ENCODE measurements at places on chromosomes 12 and 14.

DNA sequence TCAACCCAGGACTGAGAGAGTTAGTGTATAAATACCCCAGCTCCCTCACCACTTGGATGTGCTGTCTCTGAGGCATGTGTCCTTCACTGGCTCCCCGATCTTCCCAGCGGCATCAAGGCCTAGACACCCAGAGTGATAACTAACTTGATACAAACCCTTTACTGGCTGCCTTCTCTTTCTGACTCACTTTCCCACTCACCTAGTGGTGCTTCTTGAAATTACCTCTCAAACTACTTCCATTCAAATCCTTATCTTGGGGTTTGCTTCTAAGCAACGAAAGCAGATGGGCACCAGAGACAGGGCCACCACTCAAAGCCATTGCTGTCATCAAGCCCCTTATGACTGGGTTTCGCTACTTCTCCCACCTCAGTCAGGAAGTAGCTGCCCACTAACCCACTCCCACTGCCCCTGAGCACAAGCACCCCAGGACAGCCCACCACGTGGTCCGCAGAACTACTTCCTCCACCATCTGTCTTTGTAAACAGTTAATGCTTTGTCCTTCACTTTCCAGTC is 17.2 kb downstream of the ZFP36L1 start:
- no peak for DNase-seq

DNA sequence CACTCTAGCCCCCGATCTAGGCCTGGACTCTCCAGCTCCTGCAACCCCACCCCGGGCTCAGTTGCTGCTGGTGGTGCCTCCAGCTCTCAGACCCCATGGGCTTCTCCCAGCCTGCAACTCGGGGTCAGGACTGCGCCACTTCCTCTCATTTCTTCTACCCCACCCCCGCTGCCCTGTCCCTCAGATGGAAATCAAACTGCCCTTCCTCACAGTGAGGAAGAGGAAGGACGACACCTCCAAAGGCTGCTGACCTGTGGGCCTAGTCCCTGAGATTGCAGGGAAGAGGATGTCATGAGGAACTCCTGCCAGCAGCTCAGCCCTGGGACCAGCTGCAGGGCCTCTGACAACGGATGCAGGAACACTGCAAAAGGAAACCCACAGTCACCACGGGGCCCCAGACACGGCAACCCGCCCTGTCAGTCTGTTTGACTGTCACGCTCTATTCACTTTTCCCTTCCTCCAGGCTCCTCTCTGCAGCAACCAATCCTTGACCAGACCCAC is 29.3 kb upstream of the PNMA1 start:
- no peak for DNase-seq

- no peak for DNase-seq
Observed at GRCh38 chr14:90624732-90625400, 191.4 kb downstream of the TTC7B start.

DNA sequence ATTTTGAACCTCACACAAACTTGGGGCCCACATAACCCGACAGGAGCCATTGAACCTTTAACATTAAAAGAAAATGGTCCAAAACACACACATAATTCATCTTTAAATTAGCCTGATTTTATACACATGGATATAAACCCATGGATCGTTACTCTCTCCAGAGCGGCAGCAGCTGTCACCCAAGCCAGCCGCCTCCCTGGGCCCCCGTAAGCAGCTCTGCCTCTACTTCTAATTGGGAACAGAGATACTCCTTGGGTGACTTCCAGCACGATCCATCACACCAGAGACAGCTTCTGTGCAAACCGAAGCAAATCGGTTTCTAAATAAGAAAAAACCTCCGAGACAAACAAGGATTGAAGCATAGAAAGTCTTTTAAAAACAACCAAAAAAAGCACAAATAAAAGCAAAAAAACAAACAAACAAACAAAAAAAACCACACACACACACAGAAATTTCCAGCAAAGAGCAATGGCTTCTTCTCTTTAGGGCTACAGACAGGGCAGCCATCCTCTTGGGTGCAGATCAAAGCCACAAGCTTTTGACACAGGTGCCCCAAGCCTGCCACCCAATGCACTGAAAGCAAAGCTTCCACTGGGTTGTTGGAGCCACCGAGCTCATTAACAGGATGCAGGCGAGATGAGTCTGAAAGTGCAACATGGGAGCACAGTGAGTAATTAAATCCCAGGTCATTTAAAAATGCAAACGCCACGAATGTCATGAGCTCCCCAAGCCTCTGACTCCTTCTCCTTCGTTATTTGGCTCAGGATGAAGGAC is 156.9 kb downstream of the DPF3 start:
- DNase-seq, result no peak

DNA sequence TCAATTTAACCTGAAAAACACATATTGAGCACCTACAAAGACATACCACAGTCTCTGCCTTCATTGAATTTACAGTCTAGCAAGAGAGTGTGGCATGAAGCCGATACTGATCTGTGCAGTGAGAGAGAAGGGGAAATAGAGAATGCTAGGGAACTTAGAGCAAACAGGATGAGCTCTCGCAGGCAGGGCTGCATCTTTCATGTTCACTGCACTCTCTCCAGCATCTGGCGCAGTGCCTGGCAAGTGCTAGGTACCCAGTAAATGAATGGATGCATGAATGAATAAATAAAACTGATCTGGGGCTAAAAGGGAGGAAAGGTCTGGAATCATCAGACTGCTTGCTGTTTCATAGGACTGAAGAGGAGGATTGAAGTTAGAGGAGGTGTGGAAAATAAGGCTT is 256.5 kb upstream of the NPAS3 start:
- no peak for DNase-seq

DNA sequence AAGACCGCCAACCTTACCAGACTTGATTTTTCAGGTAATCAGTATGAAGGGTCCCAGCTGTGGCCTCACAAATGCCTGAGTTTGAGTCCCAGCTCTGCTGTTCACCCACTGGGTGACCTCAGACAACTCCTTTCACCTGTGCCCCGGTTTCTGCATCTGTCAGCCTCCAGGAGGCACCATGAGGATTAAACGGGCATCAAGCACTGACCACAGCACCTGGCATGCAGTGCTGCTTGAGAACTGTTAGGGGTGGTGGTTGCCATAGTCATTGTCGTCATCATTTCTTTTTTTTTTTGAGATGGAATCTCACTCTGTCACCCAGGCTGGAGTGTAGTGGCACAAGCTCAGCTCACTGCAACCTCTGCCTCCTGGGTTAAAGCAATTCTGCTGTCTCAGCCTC is 57.9 kb downstream of the PHETA1 start:
- DNase-seq, result no peak

GRCh38 chr12:40137252-40137651 is 31.4 kb upstream of the SLC2A13 start:
- DNase-seq, result no peak

- no peak for DNase-seq
Observed at GRCh38 chr12:90013409-90013808, 304.8 kb upstream of the ATP2B1 start.

- no peak for DNase-seq
Observed at GRCh38 chr14:104806625-104807465, 5.9 kb downstream of the ZBTB42 start.

GRCh38 chr12:110937104-110937641 is 16.8 kb upstream of the MYL2 start:
- no peak for DNase-seq

GRCh38 chr12:121423253-121423652 is 23.3 kb downstream of the RNF34 start:
- DNase-seq, result no peak

DNA sequence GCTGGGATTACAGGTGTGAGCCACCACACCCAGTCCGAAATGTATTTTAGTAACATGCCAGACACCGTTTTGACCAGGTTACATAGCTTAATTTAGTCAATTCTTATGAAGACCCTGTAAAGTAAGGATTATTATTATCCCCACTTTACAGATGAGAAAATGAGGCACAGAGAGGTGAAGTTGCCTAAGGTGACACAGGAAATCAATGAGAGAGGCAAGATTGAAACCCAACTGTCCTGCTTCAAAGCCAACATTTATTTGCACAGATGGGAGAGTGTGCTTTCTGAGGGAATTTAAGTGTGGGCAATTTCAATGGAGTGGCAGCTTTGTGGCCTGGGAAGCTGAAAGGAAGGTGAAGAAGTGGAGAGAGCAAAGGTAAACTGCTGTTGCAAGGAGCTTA is 19.1 kb upstream of the EPS8 start:
- no peak for DNase-seq

GRCh38 chr12:121805171-121806008 is 1.6 kb downstream of the SETD1B start:
- no peak for DNase-seq

Measured in cortex of kidney (tissue), 1 donor.